ENCODE measurements at places on chromosomes 5 and 9.

DNA sequence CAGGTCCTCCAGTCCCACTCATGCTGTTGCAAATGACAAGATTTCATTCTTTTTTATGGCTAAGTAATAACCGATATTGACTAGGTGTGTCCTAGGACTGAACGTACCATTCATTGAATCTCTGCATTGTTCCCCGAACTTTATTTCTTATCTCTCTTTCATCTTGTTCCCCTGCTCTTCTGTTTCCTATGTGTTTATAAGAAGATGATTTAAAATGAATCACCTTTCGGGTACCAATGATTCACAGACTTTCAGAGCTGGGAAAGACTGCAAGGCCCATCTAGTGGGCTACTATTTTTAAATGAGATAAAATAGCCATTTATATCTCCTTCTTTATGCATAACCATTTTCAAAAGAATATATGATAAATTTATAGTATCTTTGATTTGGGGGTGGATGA, 133.0 kb downstream of the CDH18 start:
- no peak for DNase-seq
- peaks cover 29% of the 10 kb centered on the region for H3K4me1 ChIP-seq
- H3K4me3 ChIP-seq = no peak overlapping the region

- peaks cover 11% of the 10 kb centered on the region for H3K4me1 ChIP-seq
- DNase-seq = no peak
- no peaks in the 10 kb centered on the region for H3K27me3 ChIP-seq
Measured at GRCh38 chr5:131303537-131303936, 39.7 kb downstream of the CDC42SE2 start.

DNA sequence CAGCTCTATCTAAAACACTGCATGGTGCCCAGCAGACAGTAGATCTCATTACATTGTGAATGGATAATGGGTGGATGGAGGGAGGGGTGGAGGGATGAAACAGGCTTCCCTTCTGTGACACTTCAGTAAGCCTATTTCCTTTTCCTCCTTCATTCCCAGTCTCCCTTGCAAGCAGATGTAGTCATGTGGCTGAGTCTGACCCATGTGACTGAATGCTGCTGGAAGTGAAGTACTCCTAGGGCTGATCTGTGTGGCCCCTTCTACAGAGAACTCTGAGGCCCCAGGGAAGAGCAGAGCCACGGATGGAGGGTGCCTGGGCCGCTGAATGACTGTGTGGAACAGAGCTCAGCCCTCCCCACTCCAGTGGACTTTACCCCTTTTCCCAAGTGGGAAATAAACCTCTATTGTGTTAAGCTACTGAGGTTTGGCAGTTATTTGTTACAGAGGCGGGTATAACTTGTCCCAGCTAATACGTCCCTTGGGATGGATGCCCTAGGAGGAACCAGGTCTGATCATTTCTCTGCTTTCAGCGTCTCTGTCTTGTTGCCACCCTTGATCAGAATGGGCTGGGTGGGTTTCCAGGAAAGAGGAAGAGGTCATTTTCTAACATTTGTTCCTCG, 176.1 kb upstream of the MVB12B start:
- no peaks in the 10 kb centered on the region for H3K36me3 ChIP-seq
- H3K27ac ChIP-seq = no peak overlapping the region
- H3K27me3 ChIP-seq = peaks cover 49% of the 10 kb centered on the region

- no peak for DNase-seq
- no peak overlapping the region for H3K4me3 ChIP-seq
- peaks cover 34% of the 10 kb centered on the region for H3K36me3 ChIP-seq
- H3K27ac ChIP-seq = no peak overlapping the region
- no peaks in the 10 kb centered on the region for H3K27me3 ChIP-seq
Measured at GRCh38 chr5:88262116-88262515, 6.5 kb downstream of the TMEM161B start.

DNA sequence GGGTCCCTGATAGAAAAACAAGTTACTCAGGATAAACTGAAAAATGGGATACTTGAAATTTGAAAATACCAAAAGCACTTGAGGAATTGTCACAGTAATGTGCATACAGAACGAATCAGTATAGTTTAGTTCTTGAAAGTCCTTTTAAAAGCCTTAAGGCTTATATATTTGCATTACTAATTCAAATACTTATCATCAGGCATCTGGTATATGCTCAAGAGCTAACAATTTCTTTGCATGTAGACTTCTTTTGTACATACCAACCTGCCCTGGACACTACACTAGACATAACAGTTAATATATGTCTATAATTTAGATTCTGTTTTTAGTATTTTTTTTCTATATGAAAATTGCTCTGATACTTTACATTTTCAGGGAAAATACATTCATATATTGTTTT, 43.2 kb downstream of the SMIM15 start:
- no peaks in the 10 kb centered on the region for H3K27me3 ChIP-seq
- H3K4me1 ChIP-seq = no peaks in the 10 kb centered on the region
- H3K36me3 ChIP-seq = no peaks in the 10 kb centered on the region
- no peak for DNase-seq
- no peak overlapping the region for H3K27ac ChIP-seq

DNA sequence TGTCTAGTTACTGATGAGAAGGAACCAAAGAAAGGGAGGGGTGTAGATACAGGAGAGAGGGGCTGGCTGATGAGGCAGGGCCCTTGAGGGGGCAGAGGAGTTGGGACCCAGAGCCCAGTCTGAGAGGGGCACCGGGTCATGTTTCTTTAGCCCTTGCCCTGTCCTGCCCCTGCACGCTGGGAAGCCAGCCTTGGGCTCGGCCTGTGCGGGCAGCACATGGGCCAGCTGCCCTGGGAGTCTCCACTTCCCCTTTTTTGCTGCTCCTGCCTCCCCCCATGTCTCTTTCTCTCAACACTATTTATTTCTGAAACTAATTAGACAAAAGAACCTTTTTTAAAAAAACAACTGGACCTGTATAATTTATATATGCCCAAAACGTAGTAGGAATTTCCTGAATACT, 20.5 kb downstream of the MVB12B start:
- no peaks in the 10 kb centered on the region for H3K27me3 ChIP-seq
- no peak overlapping the region for H3K4me3 ChIP-seq
- H3K36me3 ChIP-seq = peaks cover 16% of the 10 kb centered on the region
- peaks cover 32% of the 10 kb centered on the region for H3K4me1 ChIP-seq
- no peak overlapping the region for H3K27ac ChIP-seq
- DNase-seq = no peak

GRCh38 chr9:115513148-115513547, 395.2 kb upstream of the TNC start:
- peaks cover 39% of the 10 kb centered on the region for H3K36me3 ChIP-seq
- H3K4me3 ChIP-seq = no peak overlapping the region
- no peak for DNase-seq
- H3K27ac ChIP-seq = peak overlapping the region; percentile 20
- peaks cover 38% of the 10 kb centered on the region for H3K4me1 ChIP-seq
- no peaks in the 10 kb centered on the region for H3K27me3 ChIP-seq

DNA sequence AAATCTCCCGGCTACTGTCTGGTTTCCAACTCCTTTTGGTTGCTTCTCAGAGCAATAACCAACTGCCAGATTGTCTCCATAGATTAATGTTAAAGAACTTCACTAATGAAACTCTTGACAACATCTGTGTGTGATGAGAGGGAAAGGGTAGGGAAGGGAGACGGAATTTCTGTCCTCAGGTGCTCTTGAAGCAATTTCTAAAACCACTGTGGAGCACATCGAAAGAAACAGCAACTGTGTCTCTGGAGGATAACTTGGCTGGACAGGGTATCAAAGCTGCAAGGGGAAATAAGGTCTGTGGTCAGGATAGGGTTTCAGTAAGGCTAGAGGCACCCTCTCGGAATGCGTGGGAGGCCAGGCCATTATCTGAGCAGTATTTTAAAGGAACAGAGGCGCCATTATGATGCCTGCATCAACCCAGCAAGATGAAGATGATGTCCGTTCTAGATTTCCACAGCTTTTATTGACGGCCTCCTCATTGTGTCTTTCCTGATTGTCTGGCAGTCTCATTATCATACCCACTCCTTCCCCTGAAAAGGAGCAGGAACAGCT, 76.6 kb downstream of the RORB start:
- no peaks in the 10 kb centered on the region for H3K36me3 ChIP-seq
- no peaks in the 10 kb centered on the region for H3K27me3 ChIP-seq
- peaks cover 53% of the 10 kb centered on the region for H3K4me1 ChIP-seq
- H3K27ac ChIP-seq = peak overlapping the region; percentile 14

GRCh38 chr9:20395651-20396050, 226.6 kb downstream of the MLLT3 start:
- DNase-seq = no peak
- H3K4me3 ChIP-seq = no peak overlapping the region
- H3K36me3 ChIP-seq = no peaks in the 10 kb centered on the region
- no peak overlapping the region for H3K27ac ChIP-seq

- no peak overlapping the region for H3K4me3 ChIP-seq
- DNase-seq = no peak
- no peak overlapping the region for H3K27ac ChIP-seq
- no peaks in the 10 kb centered on the region for H3K27me3 ChIP-seq
- no peaks in the 10 kb centered on the region for H3K36me3 ChIP-seq
Measured at GRCh38 chr9:12566404-12567090, 126.6 kb upstream of the TYRP1 start.

DNA sequence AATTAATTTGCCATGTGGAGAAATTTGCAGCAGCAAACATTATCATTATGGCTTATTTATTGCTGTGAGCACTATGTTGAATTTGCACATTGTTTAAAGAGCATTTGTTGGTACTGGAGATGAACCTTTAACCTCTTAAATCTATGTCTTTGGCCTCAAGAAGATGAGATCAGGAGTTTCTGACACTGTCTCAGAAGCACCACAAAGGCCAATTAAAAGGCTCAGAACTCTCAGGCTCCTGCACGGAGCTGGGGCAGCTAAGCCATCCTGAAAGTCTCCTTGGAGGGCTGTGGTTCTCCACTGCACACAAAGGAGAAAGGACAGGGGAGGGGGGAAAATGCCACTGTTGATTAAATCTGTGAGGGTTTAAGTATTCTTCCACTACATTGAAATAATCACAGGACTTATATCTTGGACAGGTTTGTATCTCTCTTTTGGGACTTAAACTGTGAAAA, 33.1 kb downstream of the ZNF366 start:
- no peak overlapping the region for H3K27ac ChIP-seq
- H3K27me3 ChIP-seq = no peaks in the 10 kb centered on the region
- no peak for DNase-seq
- no peaks in the 10 kb centered on the region for H3K4me1 ChIP-seq
- no peaks in the 10 kb centered on the region for H3K36me3 ChIP-seq
- H3K4me3 ChIP-seq = no peak overlapping the region

- peaks cover 36% of the 10 kb centered on the region for H3K4me1 ChIP-seq
- H3K4me3 ChIP-seq = no peak overlapping the region
- DNase-seq = no peak
- H3K27ac ChIP-seq = 0 out of 2 replicates have a peak overlapping the region, but pooled peaks have one; percentile 2
Measured at GRCh38 chr9:27413511-27414219, 110.4 kb upstream of the IFNK start.

DNA sequence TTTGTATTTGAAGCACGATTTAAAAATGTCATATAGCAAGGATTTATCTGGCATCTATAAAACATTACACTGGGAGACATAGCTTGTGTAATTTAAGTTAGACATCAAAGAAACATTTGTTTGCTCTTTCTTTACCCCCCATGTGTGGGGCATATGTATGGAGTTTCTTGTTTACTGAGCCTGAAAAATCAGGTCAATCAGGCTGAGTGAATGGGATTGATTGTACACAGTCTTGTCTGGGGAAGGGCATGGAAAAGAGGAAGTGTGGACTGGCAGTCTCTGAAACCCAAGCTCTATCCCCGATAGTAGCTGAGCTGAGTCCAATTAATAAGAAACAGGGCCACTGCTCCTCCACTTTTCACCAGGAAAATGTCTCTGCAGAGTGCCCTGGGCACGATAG, 49.4 kb downstream of the SLC46A2 start:
- H3K27ac ChIP-seq = no peak overlapping the region
- peaks cover 26% of the 10 kb centered on the region for H3K36me3 ChIP-seq
- DNase-seq = no peak
- H3K27me3 ChIP-seq = no peaks in the 10 kb centered on the region

DNA sequence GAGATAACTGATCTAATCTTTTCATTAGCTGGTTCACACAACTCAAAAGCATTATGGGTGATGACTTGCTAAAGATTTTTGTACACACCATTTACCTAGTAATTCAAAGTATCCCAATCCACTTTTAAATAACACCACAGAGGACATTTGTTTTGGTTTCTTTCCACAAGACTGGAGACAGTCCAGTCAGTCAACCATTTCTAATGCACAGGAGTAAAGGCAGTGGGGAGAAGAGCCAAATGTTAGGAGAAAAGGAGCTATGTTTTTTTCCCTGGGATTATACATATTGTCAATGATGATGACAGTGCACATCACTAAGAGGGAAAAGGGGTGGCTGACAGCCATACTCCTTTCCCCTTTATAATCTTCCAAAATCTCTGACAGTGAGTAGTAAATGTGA, 240.9 kb downstream of the GABRB2 start:
- H3K27ac ChIP-seq = no peak overlapping the region
- no peaks in the 10 kb centered on the region for H3K4me1 ChIP-seq
- peaks cover 2% of the 10 kb centered on the region for H3K36me3 ChIP-seq
- H3K4me3 ChIP-seq = no peak overlapping the region

DNA sequence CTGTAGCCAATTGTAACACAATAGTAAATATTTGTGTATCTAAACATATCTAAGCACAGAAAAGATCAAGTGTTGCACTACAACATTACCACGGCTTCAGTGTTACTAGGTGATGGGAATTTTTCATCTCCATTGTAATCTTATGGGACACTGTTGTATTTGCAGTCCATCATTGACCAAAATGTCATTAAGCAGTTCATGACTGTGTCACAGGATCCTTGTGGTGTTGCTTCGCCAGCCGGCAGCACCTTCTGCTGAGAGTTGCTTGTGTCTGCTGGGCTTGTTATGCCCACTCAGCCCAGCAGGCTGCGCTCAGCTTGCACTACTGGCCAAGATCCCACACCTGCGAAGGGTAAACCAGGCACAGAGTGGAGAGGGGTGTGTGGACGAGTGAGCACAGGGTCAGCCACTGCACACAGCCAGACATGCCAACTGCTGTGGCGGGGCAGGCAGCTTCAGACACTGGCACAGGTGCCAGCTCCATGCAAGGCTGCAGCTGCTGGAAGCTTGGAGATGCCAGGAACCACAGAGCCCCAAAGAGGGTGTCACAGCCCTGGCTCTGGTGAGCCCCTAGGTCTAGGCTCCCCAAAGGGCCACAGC, 273.7 kb downstream of the CETN3 start:
- no peaks in the 10 kb centered on the region for H3K27me3 ChIP-seq
- peak; percentile 68 for DNase-seq
- no peak overlapping the region for H3K4me3 ChIP-seq
- H3K27ac ChIP-seq = no peak overlapping the region

- H3K27ac ChIP-seq = no peak overlapping the region
- H3K4me3 ChIP-seq = no peak overlapping the region
- H3K36me3 ChIP-seq = no peaks in the 10 kb centered on the region
- no peaks in the 10 kb centered on the region for H3K27me3 ChIP-seq
- no peak for DNase-seq
Measured at GRCh38 chr9:29659014-29659413, 2085.7 kb upstream of the C9orf72 start.

- H3K27ac ChIP-seq = no peak overlapping the region
- DNase-seq = no peak
- no peaks in the 10 kb centered on the region for H3K36me3 ChIP-seq
- H3K4me1 ChIP-seq = no peaks in the 10 kb centered on the region
Measured at GRCh38 chr5:133867341-133867740, 101.1 kb downstream of the C5orf15 start.

GRCh38 chr5:126976520-126977172, 53.7 kb downstream of the MARCHF3 start:
- DNase-seq = no peak
- H3K27ac ChIP-seq = peak overlapping the region; percentile 20
- no peaks in the 10 kb centered on the region for H3K27me3 ChIP-seq
- H3K4me3 ChIP-seq = no peak overlapping the region
- peaks cover 44% of the 10 kb centered on the region for H3K4me1 ChIP-seq
